ENCODE measurements at places on chromosomes 5 and 9.

GRCh38 chr5:155008669-155009068 lies 4.9 kb upstream of the KIF4B start:
- no peak for DNase-seq

DNA sequence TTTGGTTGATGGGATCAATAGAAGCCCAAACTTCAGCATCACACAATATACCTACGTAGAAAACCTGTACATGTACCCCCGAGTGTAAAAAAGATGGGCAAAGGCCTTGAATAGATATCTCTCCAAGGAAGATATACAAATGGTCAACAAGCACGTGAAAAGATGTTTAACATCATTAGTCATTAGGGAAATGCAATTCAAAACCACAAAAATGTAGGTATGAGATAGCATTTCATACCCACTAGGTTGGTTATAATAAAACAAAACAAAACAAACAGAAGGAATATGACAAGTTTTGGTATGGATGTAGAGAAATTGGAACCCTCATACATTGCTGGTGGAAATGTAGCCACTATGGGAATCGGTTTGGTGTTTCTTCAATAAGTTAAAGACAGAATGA lies 33.1 kb upstream of the PPARGC1B start:
- DNase-seq, result no peak

DNA sequence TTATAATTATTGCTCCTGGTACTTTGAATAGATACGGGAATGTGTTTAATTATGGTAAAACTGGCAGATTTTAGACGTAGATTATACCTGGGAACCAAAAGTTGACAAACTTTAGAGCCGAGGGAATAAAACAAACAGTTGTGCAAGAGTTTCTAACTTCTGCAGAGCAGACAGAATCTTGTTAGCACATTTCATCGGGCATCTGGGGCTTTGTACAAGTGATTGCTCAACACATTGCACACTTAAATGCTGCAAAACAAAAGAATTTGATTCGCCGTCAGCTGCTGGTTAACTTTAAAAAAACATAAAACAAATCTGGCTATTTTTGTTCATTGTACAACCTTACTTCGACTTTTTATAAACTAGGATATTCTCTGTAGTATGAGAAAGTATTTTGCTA lies 398.1 kb downstream of the MAN2A1 start:
- no peak for DNase-seq

- no peak for DNase-seq
These were observed 11.2 kb downstream of the HMGCR start for GRCh38 chr5:75348241-75348640.

GRCh38 chr9:113247640-113248039 lies 26.3 kb downstream of the SLC31A1 start:
- DNase-seq, result no peak

- no peak for DNase-seq
These were observed 3.2 kb upstream of the RAI14 start for GRCh38 chr5:34652914-34653313.

DNA sequence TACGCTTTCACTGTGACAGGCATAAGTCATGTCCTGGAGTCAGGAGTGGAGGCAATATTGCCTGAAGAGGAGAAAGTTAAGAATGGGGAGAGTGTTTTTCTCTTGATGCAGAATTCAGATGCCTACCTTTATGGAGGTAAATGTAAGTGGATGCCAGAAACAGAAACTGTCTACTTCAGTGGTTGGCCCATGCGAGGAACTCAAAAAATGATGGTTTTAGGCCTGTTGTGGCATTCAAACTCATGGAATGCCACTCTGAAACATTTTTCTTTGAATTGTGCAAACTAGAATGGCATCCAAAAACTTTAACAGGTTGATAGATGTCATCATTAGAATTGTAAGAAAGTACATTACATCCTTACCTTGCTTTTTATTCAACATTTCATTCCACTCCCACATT lies 47.7 kb upstream of the NTRK2 start:
- no peak for DNase-seq

DNA sequence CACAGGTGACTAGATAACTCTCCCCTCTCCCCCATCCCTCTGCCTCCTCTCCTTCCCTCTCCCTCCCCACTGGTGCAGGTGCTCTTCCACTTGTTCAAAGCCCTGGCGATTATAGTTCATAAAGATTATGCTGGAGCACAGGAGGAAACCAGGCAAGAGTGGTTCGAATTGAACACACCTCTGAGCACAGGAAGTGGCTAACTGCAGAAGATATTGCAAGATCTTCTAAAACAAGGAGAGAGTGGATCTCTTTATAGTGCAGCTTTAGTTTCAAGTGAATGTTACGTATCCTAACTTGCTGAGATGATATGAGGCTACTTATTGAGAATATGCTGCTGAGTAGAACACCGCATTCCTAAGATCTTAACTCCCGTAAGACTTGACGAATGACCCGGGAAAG lies 178.4 kb downstream of the GOLPH3 start:
- DNase-seq, result no peak

DNA sequence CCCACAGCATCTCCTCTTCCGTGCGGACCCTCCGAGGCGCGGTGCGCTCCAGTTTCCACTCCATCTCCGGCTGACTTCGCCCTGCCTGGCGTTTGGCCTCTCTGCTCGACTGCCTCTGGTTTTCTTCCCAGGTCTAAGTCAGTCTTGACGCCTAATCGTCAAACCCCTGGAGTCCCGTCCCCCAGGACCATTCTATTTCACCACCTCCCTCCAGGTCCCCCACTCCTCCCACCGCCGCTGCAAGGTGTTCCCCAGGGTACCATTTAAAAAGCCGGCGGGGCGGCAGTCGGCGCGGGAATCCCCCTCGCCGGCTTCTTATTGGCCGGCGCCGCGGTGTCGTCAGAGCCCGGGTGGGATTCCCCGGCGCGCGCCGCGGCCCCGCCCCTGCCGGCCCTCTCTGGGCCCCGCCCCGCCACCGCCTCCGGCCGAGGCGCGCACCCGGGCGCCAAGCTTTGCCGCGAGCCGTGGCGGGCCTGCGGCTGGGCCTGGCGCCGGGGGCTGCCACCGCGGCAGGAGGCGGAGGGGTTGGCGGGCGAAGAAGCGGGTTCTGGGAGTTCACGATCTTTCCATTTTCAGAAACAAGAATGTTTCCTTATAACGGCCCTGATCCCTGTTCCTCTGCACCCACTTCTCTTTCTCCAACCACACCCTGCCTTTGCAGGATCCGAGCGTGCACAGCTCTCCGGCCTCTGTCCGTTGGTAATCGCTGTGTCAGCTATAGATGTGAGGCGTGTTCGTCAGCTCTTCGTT lies at the start of gene CDC20B:
Gene CDC20B (minus strand): TSS at position 241 of the 750 bp plus-strand sequence. CDS start 177 bp downstream, at position 64.
- peak; percentile 81 for DNase-seq

DNA sequence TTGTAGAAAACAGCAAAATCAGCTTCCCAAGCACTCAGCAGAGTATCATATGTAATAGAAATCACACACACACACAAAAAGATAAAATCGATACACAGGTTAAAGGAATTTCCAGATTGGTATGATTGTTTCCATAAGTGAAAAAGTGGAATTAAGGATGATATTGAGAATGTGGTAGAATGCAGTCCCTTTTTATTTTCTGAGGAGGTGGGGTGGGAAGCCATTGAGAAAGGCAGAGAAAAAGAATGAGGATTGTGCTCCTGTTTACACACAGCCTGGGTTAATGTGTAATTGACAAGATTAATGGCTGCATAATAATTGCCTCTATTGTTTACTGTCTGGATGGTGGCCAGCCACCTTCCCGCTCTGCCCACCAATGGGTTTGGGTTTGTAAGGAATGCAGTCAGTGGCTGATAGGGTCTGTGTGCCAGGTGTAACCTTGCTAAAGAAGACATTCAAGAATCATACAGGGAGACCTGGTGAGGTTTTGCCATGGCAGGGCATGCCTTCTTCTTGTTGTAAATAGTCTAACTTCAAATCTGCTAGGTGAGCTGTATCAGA lies 177.2 kb upstream of the MAP3K1 start:
- DNase-seq, result no peak

DNA sequence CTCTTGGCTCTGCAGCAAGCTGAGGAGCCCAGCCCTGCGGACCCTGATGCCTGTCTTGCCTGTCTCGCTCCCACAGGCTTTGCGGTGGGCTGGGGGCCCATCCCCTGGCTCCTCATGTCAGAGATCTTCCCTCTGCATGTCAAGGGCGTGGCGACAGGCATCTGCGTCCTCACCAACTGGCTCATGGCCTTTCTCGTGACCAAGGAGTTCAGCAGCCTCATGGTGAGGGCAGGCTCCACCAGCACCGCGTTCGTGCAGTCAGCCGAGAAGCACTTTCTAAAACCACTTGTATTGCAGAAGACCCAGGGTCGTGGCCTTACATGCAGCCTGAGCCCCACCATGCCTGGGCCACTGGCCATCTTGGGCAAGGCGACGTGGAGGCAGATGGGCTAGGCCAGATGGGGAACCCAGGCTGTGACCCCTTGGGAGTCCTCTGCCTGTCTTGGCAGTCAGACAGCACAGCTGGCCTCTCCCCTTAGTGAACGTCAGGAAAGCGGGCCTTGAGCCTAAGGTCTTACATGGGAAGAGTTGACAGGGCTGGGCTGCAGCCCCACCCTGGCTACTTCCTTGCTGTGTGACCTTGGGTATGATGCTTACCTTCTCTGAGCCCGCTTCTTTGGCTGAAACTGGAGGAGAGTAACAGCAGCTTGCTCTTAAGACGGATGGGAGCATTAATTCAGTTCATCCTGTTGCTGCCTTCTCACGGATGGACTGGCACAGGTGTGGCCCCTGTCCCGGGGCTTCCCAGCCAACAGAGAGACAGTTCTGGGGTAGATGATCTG lies 8.6 kb downstream of the SLC2A8 start:
- no peak for DNase-seq

Data from CD4-positive, alpha-beta T cell treated with Interleukin-1 beta for 1 hour (primary cell).